ENCODE measurements at places on chromosomes 2 and 18.

DNA sequence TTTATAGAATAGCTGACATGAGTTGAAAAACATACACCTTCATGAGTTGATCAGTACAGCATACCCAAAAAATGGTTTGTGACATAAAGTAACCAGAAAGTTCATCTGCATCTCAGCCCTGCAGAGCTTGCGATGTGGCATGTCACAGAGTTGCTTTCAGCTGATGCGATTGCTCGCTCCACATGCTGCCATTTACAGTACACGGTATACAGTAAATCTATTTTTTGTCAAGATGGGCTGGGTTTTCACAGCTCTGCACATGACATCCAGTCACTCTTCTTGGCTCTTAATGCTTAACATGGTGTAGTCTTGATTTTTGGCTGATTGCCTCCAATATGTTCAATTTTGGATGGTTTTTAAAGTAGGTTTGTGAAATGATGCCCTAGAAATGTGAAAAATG is 811.9 kb downstream of the SATB2 start:
- DNase-seq = no peak

GRCh38 chr2:195709901-195710806 is 53.1 kb downstream of the SLC39A10 start:
- DNase-seq = no peak

GRCh38 chr18:9608728-9609127 is 5.6 kb downstream of the PPP4R1 start:
- DNase-seq = no peak

GRCh38 chr2:30234180-30234971 is 3.0 kb downstream of the LBH start:
- no peak for DNase-seq

GRCh38 chr2:1788478-1788959 is 44.2 kb upstream of the PXDN start:
- DNase-seq = no peak

- no peak for DNase-seq
These were observed 126.2 kb downstream of the DPP4 start for GRCh38 chr2:161947836-161948235.

- no peak for DNase-seq
These were observed 109.8 kb downstream of the ESCO1 start for GRCh38 chr18:21490748-21491147.

DNA sequence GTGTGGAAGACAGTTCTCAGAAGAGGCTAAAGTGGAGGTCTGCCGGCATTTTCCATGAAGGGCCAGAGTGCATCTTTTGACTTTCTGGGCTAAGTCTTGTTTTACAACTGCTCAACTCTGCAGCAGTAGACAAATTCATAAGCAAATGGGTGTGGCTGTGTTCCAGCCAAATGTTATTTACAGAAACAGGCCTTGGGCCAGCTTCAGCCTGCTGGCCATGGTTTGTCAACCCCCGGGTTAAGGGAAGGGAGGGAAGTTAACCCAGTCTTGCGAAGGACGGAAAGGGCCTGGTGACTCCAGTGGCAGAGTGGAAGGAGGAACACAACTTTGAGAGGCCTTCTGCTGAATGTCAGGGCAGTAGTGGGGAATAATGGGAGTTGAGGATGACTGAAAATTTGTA is 34.3 kb upstream of the NCKAP5 start:
- DNase-seq = no peak

DNA sequence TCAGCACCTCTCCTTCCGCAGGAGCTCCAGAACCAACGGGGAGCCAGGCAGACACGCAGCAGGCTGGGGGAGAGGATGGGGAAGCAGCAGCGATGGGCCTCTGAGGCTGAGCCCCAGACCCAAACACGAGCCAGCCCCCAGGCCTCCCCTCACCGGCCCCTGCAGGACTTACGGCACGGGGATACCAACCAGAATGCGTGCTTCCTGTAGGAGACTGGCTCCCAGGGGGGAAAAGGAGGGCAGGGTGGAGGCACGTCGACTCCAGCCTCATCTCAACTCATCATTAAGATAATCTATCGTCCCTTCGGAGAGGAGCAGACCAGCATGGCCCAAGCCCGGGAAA is 495.1 kb upstream of the MYT1L start:
- no peak for DNase-seq

DNA sequence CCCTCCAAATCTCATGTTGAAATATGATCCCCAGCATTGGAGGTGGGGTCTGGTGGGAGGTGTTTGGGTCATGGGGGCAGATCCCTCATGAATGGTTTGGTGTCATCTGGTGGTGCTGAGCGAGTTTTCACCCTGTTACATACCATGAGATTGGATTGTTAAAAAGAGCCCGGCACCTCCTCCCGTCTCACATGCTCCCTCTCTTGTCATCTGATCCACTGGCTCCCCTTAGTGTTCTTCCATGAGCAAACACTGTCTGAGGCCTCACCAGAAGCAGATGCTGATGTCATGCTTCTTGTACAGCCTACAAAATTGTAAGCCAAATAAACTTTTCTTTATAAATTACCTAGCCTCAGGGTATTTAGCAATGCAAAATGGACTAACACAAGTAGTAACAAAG is 405.0 kb upstream of the SLC39A10 start:
- peak; percentile 7 for DNase-seq

DNA sequence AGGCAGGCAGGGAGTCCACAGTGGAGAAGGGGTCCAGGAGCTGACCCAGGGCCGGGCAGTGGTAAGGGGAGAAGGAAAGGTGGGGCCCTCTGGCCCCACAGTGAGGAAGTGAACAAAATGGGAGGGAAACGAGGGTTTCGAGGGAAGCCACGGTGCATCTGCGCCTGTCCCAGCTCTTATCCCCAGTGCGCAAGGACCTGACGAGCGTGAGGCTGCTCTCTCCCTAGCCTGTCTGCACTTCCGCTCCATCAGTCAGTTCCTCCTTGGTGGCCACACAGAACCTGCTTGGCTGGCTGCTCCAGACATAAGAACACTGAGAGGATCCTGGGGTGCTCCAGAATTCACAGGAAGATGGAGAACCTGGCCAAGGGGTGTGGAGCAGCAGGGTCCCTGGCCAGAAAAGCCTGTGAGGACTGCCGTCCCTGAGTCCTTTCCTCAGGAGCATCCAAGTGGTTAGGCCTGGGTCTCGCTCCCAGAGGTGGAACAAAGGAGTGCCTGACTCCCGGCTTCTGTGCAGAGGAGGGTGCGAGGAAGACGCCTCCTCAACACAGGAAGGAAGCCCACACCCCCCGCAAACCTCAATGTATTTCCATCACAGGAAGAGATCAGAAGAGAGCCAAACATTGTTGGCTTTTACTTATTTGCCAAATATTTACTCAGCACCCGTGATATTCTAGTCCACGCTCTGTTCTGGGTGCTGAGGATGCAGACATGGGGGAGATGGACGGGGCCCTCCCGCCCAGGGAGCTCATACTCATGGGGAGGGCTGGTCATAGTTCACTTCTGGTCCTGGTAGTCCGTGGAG is 43.7 kb upstream of the SEMA4C start:
- peak; percentile 74 for DNase-seq

DNA sequence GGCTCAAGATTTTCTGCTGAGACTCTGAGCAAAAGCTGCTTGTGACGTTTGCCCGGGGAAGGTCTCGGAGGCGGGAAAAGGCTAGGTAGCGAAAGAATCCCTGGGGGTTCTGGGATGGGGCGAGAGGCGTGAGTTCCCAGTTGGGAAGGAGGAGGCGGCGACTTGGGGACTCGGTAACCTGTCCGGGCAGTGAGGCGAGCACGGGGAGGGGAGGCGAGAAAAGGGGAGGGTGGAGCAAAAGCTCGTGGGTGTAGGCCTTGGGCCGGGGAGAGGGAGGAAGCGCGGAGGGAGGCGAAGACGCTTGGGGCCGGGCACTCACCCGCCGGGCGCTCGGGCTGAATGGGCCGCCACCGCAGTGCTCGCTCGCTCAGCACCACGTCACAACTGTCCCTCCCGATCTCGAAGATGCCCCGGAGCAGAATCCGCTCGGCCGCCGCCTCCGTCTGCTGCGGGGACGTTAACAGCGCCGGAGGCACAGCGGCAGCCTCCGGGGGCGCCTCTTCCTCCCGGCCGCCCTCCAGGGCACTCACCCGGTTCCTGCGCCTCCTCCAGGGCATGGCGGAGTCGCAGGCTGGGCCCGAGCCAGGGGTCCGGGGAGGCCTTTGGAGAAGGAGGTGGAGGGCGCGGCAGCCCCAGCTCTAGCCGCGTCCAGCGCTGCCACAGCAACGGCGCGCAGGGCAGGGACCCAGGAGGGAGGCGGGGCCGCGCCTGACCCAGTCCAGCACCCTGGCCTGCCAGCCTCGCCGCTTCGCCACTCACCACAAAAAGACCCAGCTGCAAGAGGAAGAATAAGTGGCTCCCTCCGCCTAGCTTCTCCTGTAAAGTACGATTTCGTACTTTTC is at the start of gene CERKL:
TSS of gene CERKL (minus strand) at position 656 of the 842 bp plus-strand sequence. CDS start at position 557, 99 bp downstream.
- peak; percentile 5 for DNase-seq

GRCh38 chr2:235843591-235844395 is 324.4 kb downstream of the GBX2 start:
- DNase-seq = no peak

- no peak for DNase-seq
These were observed 111.8 kb downstream of the USP34 start for GRCh38 chr2:61359058-61359457.

DNA sequence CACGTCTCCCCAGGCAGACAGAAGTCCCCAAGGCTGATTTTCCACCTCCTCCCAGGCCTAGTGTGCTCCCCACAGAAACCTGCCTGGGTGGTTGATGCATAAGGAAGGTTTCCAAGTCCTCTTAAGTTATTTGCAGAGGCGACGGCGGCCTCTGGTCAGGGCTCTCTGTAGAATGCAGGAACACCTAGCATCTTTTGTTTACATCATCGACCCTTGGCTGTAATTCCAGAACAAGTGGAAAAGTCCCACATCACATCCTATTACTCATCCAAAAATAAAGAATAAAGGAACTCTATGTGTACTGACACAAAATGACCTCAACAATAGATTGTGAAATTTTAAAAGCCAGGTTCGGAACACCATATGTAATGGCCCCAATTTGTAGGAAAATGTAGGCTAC is 211.1 kb downstream of the ALPK2 start:
- DNase-seq = no peak

- no peak for DNase-seq
These were observed 100.9 kb upstream of the SETBP1 start for GRCh38 chr18:44579745-44580144.

- peak; percentile 87 for DNase-seq
These were observed 48.5 kb upstream of the LYPD6B start for GRCh38 chr2:148989882-148990493.

GRCh38 chr2:185012643-185013042 is 414.3 kb downstream of the ZNF804A start:
- DNase-seq = peak; percentile 14

- DNase-seq = peak; percentile 19
These were observed 137.6 kb upstream of the HNMT start for GRCh38 chr2:137826373-137827372.

- no peak for DNase-seq
These were observed 543.2 kb upstream of the LRRTM4 start for GRCh38 chr2:78065366-78065765.

DNA sequence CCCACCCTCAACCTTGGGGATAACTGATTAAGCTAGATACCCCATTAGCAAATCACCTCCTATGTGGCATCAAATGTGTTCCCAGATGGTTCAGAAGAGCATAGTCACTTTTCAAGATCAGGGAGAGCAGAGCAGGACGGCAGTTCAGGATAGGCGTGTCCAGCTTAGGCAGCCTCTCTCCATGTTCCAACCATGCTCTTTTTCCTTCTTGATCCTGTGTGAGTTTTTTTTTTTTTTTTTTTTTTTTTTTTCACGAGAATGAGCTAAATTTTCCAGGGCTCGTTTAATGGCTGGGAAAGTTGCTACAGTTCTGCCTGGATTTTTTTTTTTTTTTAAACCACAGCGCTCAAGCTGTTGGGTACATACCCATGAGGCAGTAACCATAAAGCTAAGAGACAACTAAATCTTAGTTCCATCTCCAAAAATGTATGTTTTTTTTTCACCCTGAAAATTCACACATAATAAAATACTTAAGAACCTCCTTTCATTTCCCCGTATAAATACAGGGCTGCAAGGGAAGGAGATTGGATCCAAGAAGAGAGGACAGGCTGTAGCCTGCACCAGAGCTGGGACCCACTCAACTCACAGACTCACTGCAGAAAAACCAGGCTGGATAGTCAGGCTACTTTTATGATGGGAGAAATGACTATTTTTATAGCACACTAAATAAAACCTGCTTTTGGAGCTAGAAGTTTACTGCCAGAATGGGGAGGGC is 244.3 kb downstream of the SETBP1 start:
- DNase-seq = no peak

GRCh38 chr18:67411116-67411515 is 105.4 kb downstream of the DSEL start:
- no peak for DNase-seq

- peak; percentile 89 for DNase-seq
These were observed 36.4 kb downstream of the EMILIN2 start for GRCh38 chr18:2883076-2883735.

DNA sequence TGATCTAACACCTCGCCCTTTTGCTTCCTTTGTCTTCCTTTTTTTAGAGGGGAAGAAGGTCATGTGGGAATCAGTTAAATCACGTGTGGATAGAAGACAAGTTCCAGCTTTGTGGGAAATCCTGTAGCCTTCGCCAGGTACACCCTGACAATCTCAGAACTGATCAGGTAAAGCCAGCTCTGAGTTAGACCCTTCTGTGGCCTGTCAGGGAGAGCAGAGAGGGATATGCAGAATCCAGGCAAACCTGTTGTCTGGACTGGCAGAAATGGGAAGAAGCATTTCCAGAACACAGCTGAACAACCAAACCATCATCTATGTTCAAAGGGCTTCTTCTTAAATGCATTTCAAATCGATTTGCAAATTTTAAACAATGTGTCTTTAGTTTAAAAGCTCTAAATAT is 247.4 kb upstream of the FN1 start:
- DNase-seq = no peak

- DNase-seq = no peak
These were observed 54.6 kb downstream of the RDH14 start for GRCh38 chr2:18505703-18506341.

DNA sequence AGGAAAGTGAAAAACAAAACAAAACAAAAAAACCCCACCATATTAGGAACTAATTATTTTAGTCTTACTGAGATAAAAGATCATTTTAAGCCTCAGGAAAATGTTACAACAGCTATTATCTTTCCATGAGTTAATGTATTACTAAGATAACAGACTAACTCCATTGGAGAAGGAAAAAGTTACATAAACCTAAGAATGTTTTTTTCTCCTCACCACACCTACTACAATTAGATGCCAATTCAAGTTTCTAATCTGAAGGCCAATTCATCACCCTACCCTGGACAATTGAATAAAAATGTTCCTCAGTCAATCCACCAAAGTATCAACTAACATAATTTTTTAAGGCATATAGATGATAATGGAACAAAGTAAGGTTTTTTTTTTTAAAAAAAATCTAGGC is 10.2 kb upstream of the GFPT1 start:
- DNase-seq = no peak

- no peak for DNase-seq
These were observed 10.1 kb upstream of the RNU4ATAC start for GRCh38 chr2:121520641-121520994.

GRCh38 chr2:3539836-3540235 is 18.3 kb downstream of the RNASEH1 start:
- DNase-seq = no peak

DNA sequence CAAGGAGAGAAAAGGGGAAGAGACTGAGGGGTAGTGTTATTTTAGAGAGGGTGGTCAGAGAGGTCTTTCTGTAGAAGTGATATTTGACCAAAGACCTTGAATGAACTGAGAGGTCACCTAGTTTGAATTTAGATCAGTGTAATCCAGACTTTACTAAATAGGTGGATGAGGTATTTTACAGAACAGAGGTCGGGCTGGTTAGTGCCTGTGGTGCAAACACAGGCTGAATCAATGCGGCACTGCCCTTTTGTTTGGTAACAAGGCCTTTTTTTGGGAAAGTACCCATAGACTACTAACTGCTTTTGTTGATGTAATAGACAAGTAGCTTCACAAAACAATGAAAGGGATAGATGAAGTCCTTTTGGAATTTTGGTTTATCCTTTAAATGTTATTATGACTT is 15.9 kb downstream of the RAPGEF4 start:
- no peak for DNase-seq
